ENCODE measurements at places on chromosomes 3 and 15.

DNA sequence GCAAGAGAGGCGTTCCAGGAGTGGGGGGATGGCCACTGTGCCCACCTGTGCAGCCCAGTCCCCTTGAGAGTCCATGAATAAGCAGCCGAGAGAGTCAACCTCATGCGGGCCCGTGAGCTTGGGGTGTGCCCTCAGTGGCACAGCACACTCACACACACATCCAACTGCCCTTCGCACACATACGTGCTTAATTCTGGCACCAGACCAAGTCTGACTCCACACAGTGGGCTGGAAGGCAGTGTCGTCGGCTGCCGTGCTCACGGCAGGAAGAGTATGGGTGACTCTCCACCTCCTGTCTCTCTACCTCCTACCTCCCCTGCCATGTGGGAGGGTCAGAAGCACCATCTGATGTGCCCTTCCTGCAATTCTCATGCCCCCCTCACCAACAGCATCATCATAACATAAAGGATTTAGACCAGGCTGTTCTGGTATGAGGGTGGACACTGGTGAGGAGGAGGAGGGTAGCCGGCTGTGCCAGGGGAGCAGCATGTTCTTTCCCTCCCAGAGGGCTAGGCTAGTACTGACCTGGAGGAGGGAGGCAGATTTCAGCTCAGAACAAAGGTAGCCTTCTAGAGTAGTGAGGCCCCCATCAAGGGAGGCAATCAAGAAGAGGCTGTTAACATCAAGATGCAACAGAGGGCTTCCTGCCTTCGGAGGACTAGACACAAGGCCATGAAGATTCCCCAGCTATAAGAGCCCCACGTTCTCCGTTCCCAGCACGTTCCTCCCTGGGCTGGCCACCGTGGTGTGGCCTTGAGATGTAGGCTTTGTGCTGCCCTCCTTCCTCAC is 5.3 kb upstream of the STRA6 start:
- no peak for DNase-seq

DNA sequence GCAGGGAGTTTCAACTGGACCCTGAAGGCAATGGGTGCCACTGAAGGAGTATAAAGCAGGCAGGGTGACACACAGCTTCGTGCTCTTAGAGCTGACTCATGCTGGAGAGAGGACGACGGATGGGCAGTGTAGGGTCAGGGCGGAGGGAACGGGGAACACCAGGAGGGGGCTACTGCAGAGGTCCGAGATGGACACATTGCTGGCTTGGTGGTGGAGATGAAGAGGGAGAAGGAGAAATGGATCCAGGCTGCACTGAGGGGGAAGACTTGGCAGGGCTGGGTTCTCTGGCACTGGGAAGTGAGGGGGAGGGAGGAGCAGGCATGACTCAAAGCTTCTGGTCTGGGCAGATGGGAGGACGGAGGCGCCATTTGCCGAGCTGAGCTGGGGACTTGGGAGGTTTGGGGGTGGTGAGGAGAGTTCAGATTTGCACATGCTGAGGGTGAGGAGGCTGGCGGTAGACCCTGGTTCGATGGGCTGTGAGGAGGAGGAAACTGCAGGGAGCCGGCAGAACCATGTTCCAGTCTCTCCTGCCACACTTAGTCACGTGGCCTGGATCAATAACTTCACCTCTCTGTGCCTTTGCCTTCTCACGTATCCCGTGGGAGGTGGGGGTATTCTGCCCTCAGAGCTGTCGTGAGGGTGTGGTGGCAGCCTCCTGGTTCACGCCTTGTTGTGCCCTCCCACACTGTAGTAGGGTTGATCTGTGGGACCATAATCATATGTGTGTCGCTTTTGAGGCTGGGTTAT is 4.6 kb upstream of the KCTD6 start:
- DNase-seq: peak; percentile 46

DNA sequence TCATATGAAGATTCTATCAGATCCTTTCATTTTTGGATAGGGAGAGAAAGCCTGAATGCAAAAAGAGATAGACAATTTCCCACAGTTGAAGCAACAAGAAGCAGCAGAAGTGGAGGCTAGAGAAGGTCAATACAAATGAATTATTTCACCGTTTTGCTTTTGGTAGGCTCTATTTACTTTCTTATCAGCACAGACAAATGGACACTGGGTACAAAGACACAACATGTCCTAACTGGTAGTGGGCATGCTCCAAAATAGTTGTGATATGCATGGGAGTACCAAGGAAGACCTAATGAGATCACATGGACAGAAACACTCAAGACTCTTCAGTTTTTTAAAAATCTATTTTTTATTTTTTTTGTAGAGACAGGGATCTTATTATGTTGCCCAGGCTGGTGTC is 99.4 kb downstream of the XRN1 start:
- DNase-seq: no peak

DNA sequence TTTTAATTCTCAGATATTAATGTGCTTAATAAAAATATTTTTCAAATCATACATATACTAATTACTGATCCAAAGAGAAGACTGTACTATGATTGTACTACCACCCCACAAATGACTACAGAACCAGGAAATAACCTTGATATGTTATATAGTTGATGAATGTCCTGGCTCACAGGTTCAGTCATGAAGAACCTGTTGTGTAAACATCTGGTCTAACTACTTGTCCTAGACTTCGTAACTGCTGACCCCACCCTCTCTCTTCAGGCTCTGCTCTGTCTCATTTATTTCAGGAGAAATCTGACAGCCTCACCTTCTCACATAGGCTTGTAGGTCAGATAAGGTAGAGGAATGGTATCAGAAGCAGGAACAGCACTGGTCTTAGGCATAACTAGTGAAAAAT is 14.7 kb upstream of the CSTA start:
- no peak for DNase-seq

- DNase-seq: no peak
These were observed 306.5 kb downstream of the ROBO1 start for GRCh38 chr3:79461129-79461792.

DNA sequence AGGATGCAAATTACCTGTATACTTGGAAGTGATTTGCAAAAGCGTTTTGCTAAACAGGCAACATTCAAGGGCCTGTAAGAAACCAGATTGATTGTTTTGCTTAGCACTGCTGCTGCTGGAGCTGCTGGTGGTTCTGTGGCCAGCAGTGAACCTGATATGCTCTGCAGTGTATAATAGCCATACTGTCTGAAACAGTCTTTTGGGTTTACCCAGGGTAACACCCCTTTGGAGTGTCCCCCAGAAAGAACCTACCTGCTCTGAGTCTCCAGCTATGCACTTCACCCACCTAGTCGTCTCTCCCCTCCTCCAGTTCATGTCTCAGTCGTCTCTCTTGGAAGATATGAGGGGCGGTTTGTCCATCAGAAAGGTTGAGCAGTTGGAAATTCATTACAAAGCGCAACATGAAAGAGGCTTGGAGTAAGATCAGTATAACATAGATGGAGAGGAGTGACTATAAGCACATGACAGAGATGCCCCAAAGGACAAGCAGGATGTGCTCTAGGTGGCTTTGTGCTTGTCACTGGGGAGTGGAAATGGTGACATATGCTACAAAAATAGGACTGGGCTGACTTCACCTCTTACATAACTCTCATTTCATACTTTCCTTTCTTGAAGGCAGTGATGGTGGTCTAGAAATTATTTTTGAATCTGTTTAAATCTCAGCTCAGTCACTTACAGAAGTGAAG is 3.8 kb downstream of the MKRN2 start:
- no peak for DNase-seq

GRCh38 chr3:49461443-49462171 is 8.5 kb upstream of the DAG1 start:
- no peak for DNase-seq

- no peak for DNase-seq
These were observed 895.6 kb downstream of the ROBO1 start for GRCh38 chr3:78872195-78872594.

DNA sequence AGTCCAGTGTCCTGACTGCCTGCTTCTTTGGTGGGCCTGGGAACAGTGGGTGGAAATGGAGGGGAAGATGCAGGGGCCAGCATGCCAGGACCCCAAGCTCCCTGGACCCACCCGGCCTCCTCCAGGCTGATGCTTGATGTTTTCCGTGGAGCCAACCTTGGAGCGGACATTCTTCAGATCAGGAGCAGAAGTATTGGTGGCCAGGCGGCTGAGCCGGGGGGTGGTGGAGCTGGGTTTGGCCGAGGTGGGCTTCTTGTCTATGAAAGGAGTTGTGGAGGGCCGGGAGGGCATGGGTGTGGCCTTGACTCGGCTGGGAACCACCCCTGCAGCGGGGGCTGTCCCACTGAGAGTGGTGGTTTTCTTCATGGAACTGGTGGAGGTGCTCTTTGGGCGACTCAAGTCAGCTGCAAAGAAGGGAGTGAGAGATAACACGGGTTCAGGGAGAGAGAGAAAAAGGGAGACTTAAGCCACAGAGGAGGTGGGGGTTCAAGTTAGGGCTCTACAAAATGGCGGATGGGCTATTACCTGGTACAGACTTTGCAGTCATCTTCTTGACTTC is 67.8 kb downstream of the DHX30 start:
- DNase-seq: no peak

DNA sequence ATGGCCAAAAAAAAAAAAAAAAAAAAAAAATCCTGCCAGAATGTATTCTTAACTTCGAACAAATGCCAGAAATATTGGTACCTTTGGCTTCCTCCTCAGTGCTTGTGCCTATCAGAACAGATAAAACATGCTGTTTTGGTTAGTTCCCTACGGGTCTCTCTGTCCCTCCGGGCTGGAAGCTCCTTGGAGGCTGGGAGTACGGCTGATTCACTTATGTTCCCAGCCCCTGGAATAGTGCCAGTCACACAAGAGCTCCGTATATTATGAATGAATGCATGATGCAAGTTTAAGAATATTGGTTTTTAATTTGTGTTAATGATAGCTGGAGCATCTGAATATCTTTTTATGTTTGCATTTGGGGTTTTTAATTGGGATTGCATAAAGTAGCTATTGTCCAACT is 44.0 kb downstream of the NR2F2 start:
- no peak for DNase-seq

DNA sequence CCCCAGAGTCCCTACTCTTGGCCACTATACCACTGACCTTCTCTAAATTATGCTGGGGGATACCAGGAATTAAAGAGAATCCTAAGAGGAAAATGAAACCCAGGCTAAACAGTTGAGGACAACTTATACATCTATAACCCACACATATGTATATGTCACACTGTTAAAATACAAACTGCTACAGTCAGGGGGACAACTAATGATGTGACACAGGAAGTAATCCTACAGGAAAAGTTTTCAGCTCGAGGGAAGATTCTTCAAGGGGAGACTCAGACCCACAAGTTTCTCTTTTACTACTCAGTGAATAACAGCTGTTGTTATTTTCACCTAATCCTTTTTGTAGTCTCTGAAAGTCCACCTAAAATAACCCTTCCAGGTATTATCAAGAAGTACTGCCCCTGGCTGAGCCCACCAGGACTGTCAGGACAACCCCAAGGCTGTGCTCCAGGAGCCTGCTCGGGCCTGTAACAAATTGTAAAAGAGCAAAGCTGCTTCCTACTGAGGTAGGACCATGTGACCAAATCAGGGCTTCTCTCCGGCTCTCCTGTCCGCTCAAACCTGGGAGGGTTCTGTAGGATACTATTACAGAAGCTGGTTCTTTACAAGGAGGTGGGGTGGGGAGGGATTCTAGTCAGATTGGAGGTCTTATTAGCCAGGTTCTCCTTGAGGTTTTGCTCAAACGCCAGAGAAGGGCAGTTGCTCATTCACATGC is 91.6 kb downstream of the SRGAP3 start:
- no peak for DNase-seq

GRCh38 chr3:38587548-38588131 is 61.8 kb downstream of the SCN5A start:
- no peak for DNase-seq

DNA sequence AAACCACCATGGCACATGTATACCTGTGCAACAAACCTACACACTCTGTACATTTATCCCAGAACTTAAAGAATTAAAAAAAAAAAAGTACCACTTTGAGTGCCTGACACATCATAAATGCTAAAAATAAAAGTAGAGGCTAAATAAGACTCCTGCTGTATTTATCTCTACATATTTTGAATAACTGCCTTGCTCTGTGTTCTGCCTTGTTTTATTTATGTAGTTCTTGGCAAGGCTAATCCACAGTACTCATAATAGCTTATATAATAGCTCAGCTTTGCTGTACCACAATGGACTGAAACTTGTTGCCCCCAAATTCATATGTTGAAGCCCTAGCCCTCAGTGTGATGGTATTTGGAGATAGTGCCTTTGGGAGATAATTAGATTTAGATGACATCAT is 95.4 kb upstream of the ADAMTS9 start:
- no peak for DNase-seq

- DNase-seq: no peak
These were observed 47.5 kb downstream of the FOXL2 start for GRCh38 chr3:138899351-138899991.

DNA sequence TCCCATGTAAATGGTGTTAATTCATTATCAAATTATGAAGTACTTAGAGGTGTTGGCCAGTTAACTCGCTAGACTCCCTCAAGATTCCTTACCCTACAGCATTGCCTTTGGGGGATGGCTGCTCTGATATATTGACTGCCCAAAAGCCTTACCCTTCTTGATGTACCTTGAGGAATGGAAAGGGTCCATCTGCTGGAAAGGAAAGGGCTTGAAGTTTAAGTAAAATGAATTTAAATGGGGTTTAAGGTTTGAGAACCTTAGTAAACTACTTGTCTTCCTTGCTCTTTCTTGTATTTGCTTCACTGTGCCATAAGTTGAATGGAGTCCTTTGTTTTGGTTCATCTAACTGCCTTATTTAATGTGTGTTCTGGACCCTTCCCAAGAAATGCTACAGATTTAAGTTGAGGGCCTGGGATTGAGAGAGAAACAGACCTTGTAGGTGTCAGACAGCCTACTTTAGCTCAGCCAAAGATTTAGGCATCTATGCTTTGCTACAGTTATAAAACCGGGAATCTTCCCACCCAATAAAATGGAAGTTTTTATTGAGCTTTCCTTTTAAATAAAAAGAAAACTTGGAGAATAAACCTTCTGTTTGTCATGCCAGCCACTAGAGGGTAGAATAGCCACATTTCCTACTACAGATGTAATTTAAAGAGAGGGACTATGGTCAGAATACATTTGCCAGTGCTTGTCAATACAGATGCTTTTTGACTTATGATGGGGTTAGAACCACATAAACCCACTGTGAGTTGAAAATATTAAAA is 25.3 kb downstream of the CMSS1 start:
- no peak for DNase-seq

Measured in anterior cingulate cortex (tissue), 58 donors.